ENCODE measurements at places on chromosomes 11 and 22.

DNA sequence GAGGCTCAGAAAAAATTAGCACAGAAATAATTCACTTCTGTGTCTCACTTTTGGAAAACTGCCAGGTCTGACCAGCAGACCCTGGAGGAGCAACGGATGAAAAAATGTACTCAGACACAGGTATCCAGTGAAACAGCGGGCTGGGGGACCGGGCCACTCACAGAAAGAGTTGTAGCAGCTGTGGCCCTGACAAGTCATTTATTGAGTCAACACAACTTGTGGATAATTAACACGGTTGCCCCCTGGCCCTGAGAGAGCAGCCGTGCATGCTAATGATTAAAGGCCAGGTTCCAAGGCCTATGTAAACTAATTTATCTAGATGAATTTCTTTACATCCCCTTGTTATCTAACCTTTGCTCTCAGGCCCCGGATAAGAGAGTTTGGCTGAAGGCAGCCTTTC is 131.3 kb downstream of the AASDHPPT start:
- DNase-seq, result no peak

DNA sequence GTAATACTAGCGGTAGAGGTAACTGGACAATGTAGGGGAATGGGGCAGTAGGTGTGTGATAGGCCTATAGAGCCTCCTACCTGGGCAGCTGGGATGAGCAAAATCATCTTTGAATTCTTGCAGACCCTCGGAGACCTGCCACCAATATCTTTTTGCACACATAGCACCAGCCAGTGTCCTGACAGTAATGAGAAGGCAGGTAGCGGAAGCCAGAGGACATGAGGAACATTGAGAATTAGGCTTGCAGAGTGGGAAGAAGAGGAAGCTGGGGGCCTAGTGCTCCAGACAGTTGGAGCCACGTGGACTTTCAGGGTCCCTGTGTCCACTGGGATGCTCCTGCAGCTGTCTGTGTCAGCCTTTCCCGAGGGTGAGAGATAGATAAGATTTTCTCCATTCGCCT is 17.2 kb upstream of the SYT13 start:
- DNase-seq, result no peak

- DNase-seq, result no peak
These were observed 6.2 kb downstream of the HPS4 start for GRCh38 chr22:26477341-26477731.

DNA sequence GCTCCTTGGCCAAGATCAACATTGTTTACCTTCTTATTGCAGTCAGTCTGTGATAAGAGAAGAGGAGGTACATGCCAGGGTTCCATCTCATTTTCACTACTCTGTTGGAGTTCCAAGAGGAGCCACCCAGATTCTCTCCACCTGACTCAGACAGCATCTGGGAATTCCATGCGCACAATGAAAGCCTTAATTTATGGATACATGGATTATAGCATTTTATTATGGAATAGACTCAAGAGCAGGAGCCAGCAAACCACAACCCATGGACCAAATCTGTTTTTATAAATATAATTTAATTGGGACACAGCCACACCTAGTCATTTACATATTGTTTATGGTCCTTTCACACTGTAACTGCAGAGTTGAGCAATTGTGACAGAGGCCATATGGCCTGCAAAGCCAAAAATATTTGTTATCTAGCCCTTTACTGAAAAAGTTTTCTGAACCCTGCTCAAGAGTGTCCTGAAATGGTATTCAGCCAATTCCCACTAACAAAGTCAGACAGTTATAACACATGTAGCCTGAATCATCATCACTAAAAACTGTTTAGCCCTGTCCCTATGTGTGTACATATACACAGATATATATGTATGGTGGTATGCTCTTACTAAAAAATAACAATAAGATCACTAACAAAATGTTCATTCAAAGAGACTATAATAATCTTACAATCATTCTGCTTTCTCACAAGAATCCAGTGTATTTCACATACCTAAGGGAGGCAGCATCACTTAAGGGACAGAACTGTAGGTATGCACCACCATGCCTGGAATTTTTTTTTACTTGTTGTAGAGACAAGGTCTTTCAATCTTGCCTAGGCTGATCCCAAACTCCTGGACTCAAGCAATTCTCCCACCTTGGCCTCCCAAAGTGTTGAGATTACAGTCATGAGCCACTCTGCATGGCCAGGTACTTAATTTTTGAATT is 104.5 kb upstream of the TEAD1 start:
- DNase-seq, result no peak

GRCh38 chr11:120184946-120185705 is 25.7 kb upstream of the OAF start:
- no peak for DNase-seq

GRCh38 chr11:11786771-11787170 is 55.0 kb upstream of the USP47 start:
- peak; percentile 18 for DNase-seq

- no peak for DNase-seq
These were observed 726.8 kb upstream of the FAT3 start for GRCh38 chr11:91497847-91498246.

DNA sequence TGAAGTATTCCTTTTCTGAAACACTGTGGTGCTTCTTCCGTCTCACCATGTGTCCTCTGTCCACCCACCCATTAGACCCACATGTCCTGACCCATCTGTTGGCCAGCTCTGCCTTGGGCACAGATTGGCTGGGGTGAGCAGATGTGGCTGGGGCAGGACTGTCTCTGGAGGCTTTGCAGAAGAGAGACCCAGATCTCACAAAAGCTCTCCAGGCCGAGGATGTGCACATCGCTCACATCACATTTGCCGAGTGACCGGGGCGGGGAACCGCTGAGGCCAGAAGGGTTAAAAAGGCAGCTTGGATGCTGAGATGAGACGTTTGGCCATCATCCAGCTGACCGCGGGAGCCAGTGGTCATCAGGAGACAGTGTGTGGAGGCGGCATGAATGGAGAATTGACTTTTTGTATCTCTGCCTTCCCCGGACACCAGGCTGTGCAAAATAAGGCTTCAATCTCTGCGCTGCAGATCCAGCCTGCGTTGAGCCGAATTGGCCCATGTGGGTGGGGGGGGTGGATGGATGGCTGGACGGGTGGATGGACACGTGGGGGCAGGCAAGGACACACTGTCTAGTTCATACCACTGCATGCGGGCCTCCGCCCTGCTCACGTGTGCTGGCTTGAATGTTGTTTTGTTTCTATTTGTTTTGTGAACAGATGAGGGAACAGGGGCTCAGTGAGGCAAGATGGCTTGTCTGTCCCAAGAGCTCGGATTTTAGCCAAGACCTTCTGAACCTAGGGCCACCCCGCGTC is 6.1 kb downstream of the IFITM10 start:
- no peak for DNase-seq

GRCh38 chr11:19595840-19596751 is 116.5 kb upstream of the NAV2 start:
- no peak for DNase-seq

- no peak for DNase-seq
These were observed 62.2 kb upstream of the TENM4 start for GRCh38 chr11:79503028-79503427.

GRCh38 chr11:130469181-130469580 is 20.7 kb downstream of the ADAMTS15 start:
- DNase-seq, result no peak

DNA sequence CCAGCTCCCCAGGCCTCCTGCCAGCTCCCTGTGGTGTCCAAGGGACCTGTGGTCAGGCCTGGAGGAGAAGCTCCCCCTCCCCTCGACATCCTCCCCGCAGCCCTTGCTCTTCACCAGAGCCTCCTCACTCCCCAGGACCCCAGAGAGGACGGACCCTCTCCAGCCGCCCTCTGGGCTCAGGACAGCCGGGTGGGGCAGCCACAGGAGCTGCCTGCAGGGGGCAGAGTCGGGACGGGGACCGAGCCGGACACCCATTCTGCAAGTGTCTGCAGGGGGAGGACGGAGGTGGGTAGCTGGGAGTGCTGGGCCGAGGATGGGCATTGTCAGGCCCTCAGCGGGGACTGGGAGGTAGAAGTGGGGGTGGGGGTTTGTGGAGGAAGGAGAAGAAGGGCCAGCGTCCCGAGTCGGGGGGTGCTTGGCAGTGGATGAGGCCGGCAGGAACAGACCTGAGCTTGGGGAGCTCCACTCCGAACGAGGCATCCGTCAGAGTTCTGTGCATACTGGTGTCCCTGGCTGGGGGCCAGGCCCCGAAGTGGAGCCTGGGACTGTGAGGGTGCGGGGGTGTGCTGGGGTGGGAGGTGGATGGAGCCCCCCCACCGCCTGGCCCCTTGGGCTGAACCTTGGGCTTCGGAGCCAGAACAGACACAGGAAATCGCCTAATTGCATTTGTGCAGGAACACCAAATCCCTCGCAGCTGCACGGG is 15.2 kb downstream of the PRR33 start:
- no peak for DNase-seq

DNA sequence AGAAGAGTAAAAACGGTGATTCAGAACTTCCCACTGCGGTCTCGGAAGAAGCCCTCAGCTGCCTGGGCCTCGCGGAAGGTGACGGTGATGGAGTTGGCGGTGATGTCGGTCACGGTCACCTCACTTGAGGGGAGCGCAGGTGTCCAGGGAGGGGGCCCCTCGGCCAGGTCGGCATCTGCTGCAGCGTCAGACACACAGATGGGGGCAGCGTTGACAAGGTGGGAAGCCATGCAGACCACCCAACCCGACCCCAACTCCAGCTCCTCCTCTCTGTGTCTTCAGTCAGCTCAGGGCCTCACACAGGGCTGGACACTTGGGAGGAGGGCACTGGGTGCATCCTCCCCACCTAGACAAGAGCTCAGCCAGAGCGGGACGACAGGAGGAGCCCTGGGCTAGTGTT is 18.6 kb downstream of the CBX7 start:
- no peak for DNase-seq

GRCh38 chr11:6201481-6201880 is 2.5 kb downstream of the OR52W1 start:
- DNase-seq, result no peak

GRCh38 chr11:44621140-44621681 is 55.7 kb downstream of the CD82 start:
- DNase-seq, result peak; percentile 82

- DNase-seq, result no peak
These were observed 93.2 kb upstream of the SYT13 start for GRCh38 chr11:45379162-45379863.

GRCh38 chr11:93198215-93198845 is 539 bp upstream of the SLC36A4 start:
- DNase-seq, result no peak

DNA sequence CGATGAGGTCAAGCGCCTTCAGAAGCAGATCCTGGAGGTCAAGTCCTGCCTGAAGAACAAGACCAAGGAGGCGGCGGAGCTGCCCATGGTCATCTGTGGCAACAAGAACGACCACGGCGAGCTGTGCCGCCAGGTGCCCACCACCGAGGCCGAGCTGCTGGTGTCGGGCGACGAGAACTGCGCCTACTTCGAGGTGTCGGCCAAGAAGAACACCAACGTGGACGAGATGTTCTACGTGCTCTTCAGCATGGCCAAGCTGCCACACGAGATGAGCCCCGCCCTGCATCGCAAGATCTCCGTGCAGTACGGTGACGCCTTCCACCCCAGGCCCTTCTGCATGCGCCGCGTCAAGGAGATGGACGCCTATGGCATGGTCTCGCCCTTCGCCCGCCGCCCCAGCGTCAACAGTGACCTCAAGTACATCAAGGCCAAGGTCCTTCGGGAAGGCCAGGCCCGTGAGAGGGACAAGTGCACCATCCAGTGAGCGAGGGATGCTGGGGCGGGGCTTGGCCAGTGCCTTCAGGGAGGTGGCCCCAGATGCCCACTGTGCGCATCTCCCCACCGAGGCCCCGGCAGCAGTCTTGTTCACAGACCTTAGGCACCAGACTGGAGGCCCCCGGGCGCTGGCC is 11.0 kb downstream of the RASD2 start:
- no peak for DNase-seq

DNA sequence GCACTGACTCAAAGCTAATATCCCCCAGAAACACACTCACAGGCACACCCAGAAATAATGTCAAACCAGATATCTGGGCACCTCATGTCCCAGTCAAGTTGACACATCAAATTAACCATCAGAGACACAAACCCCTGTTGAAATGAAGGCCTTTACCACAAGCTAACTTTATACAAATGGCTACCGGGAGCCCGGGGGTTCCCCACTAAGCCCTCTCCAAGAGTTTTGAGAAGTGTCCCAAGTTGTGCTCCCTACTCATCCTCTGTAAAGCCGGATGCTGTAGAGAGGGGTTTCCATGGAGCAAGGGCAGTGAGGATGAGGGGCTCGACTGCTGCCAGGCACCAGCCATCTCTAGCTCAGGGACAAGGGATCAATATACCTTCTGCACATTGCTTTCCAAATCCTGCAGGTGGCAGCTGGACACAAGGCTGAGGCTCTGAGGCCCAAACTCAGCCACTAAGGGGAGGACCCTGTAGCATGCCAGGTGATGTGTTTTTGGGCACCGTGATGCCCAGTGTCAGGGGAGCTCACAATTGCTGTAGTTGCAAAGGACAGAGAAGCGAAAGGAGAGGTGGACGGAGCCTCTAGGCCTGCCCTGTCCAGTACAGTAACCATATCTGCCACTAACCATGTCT is 145.7 kb downstream of the TTC17 start:
- no peak for DNase-seq

DNA sequence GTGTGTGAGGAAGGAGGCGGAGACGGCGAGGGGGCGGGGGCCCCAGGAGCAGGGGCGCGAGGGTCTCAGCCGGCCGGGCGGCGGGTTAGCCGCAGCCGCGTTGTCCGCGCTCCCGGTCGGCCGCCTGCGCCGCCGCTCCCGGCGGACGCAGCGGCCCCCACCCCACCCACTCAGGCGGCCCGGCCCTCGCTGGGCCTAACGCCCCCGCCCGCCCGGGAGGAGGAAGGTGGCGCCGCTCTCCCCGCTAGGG is at the start of gene FCHSD2:
Gene FCHSD2 (minus strand): TSS at position 191 of the 250 bp plus-strand sequence. CDS start 441 bp downstream, outside the sequence.
- no peak for DNase-seq

- DNase-seq, result no peak
These were observed 31.0 kb downstream of the TPCN2 start for GRCh38 chr11:69079661-69080256.

GRCh38 chr11:27372164-27372563 is 9.1 kb upstream of the CCDC34 start:
- no peak for DNase-seq

DNA sequence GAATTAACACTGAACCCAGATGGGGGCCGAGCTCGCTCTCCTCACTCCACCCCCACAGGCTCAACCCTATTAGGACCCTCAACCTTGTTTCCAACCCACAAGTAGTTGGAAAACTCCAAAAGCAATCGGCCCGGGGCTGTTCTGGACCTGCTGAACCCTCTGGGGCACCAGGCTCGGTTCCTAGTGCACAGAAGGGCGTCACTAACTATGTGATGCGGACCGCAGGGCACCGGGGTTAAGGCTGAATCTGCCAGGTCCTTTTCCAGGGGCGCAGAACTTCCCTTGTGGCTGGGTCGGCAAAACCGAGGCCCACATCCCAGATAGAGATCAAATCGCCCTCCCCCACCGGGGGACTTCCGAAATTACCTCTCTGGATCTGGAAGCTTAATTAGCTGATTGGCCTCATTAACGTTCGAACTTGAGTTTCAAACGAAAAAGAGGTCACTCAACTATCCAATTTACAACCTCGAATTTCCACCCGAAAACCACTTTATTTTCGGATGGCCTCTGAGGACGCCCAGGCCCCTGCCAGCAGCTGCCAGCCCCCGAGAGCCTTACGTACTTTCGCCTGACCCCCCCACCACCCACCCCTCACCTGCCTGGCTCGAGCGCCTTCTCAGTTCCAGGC is 1.7 kb downstream of the SHANK2 start:
- no peak for DNase-seq
